ENCODE measurements at places on chromosomes 1 and 21.

DNA sequence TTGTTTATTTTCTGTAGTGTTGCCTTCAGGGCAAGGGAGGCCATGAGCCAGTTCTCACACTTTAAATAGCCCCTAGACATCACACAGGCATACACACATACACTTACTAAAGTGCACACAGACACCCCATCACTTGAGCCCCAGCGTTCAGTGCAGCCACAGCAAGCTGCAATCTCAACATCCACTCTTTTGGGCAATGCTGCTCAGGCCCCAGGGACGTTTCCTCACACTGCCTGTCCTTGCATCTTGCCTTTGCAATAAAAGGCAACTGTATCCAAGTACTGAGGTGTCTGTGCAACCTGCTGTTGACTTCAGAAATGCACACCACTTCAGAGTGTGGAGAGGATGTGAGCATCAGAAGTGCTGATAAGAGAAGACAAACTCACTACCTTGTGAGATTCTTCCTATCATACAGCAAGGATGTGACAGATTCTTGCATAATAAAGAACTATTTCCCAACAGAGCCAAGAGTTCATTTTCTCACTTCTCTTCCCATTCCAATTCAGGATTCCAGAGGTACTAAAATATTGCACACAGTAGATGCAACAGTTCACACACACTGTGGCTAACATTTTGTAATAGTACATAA lies 36.2 kb downstream of the IRF2BP2 start:
- DNase-seq = no peak

- DNase-seq = peak; percentile 49
Measured at GRCh38 chr1:42379794-42380585, 602 bp upstream of the RIMKLA start.

DNA sequence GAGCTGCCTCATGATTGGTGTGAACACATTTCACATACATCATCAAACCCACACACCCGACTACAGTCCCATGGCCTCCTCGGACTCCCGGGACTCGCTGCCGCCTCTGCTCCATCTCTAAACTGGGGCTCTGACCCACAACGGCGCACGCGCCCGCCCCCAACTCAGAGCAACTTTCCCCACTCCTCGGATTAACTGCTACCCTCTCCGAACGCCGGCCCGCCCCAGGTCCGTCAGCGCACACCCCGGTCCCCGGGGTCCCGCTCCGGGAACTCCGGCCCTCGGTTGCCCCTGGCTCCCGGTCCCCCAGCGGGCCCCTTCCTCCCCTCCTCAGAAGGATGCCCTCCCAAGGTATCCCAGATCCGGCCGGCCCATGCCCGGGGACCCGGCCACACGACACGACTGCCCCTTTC lies 740 bp downstream of the DSTYK start:
- peak; percentile 47 for DNase-seq

DNA sequence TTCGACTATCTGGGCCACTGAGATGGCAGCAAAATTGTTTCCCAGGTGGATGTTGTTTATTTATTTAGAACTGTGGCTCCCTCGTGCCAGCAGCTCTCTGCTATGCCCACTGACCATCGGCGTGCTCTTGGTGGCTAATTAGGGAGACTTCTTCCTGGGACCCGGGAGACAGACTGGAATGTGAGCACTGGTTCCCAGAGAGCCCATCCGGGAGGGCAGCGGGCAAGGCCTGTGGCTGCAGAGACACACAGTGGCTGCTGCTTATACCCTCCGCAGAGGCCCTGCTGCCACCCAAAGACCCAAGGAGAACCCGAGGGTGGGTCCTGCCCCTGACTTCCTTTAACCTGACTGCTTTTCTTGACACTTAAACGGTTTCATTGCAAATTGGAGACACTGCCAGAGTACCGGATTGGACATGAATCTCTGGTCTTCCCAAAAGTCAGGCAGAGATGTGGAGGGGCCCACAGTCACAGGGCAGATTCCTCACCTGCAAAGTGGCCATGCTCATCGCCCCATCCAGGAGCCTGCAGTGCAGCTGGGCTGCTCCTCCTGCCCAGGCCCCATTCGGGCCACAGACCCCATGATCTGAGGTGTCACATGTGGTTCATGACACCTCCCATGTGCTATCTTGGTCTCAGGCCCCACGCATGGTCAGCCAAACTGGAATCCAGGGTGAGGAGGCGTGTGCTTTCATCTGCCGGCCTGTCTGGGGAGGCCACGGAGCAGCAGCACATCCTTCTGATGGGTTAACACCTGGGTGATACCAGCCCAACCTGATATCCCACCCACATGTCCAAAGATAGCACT lies 5.7 kb upstream of the MATN1 start:
- no peak for DNase-seq

- DNase-seq = peak; percentile 9
Measured at GRCh38 chr1:85494904-85495266, 29.9 kb upstream of the DDAH1 start.
